ENCODE measurements at places on chromosomes 5 and 9.
A peak's percentile ranks its signal among the peaks of the same experiment; 100 is the strongest.

- DNase-seq: no peak
Observed at GRCh38 chr9:104905931-104906330, 22.0 kb downstream of the ABCA1 start.

- no peak for DNase-seq
Observed at GRCh38 chr9:137277329-137278041, at the start of gene TOR4A. Gene TOR4A, plus strand, starts transcription at chr9:137277726. Its CDS starts 964 bp downstream, at chr9:137278690.

GRCh38 chr9:115013998-115014397, 83.6 kb upstream of the TNFSF8 start:
- peak; percentile 80 for DNase-seq

- DNase-seq: no peak
Observed at GRCh38 chr5:72468024-72468423, 39.2 kb downstream of the ZNF366 start.

DNA sequence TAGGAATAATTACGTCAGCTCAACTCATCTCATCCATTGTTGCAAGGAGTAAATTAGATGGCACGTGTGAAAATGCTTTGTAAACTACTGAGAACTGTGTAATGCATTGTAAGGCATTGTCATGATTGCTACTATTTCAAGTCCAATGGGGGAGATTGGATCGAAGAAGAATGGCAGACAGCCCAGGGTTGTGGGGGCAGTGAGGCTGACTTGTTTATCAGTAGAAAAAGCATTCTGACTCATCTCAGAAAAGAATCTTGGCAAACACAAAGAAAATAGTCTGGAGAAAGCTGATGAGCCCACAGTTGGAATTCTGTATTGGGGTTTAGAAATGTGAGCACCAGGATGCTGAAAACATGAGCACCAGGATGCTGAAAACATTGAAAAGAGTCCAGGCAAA, 28.0 kb upstream of the DAP start:
- no peak for DNase-seq

- DNase-seq: no peak
Observed at GRCh38 chr5:1726956-1727355, 72.7 kb downstream of the MRPL36 start.

DNA sequence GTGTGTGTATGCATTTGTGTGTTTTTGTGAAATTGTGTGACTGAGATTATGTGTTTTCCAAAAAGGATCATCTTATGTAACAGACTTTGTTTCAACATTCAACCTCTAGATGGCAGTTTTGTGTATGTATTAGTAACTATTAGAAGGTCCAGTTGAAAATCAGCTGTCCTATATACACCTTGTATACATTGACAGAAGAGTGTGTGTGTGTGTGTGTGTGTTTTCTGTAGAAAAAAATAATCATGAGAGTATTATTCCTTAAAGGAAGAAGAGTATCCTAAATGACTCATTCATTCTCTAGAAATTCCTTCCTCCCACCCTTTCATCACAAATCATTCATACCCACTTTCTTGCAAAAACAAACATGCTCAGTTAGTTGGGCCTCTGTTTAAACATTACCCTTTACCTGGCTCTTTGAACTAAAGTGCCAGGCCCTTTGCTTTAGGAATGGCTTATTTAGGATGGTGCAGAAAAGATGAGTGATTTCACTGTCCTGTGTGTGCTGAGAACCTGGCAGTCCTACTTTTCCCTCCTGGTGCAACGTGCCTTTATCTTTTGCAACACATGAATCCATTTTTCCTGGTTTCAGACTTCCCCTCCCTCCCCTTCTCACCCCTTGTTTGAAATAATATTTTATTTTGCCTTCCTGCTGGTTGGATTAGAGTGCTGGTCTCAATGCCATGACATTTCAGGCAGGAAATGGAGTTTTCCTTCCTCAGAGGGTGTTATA, 152.2 kb downstream of the ARHGAP26 start:
- DNase-seq: peak; percentile 56

DNA sequence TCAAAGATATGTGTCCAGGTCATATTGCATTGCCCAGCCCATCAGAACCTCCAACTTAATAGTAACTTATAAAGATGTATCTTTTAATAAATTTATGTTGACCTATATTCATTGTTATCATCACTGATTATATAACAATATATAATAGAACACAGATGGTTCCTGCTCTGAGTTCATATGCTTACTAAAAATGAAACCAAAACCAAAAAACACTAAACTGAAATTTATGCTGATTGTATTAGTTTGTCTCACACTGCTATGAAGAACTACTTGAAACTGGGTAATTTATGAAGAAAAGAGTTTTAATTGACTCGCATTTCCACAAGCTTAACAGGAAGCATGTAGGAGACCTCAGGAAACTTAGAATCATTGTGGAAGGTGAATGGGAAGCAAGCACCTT, 462.5 kb upstream of the TYRP1 start:
- no peak for DNase-seq

GRCh38 chr5:111675201-111675934, 81.6 kb downstream of the NREP start:
- DNase-seq: no peak

DNA sequence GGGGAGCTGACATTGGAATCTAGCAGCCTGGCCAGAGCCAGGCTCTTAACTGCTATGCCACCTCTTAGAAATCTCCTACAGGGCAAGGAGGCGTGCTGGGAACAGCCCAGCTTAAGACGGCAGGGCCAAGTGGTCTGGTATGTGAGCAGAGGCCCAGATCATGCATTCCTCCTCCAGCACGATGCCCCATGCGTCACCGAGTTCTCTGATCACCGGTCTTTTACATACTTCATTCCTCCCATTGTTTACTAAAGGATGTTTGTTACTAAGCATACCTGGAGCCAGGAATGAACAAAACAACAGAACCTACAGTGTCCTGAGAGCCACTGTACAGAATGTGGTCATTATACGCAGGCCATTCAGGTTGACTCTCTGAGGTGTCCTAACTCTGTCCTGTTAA, 73.8 kb downstream of the TRIO start:
- DNase-seq: no peak

Measured in NCI-H524 (cell line).